Activated T-helper 17 cell treated with anti-CD3 and anti-CD28 coated beads, Interleukin-2, amount 50 U/mL, for 72 hours (primary cell): ENCODE measurements at places on chromosomes 4 and X.

DNA sequence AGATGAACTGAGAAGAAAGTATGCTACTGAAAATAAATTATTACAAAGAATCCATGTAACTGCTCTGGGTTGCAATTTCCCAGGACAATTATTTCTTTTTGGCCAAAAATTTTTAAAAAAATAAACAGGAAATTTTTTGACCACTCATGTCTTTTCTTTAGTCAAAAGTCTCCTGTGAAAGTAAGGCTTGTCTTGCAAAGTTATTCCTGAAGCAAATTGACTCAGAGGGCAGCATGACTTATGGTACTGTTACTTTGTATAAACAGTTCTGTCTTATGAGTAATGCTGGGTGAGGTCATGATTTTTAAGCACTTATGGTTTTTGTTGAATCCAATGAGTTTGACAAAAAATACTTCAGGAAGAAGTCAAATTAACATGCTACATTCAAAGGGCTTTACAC, 292.8 kb upstream of the ARSJ start:
- ATAC-seq: peak; percentile 75

GRCh38 chrX:5857232-5857631, 371.4 kb downstream of the NLGN4X start:
- ATAC-seq: no peak

DNA sequence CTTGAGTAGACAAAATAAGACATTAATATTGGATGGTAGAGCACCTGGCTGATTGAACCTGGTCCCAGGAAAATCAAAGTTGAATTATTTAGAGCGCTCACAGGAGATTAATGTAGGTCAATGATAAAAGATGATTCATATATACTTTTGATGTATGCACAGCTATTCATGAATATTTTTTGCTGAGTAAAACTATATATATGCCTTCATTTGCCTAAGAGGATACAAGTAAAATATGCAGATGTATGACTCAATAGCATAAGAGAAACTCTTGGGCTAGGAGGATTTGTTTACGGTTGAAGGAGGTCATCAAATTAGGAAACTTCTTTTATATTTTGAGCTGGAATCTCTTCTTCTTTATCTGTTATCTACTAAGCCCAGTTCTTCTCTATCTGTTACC, 202.7 kb upstream of the HS3ST1 start:
- ATAC-seq: no peak

DNA sequence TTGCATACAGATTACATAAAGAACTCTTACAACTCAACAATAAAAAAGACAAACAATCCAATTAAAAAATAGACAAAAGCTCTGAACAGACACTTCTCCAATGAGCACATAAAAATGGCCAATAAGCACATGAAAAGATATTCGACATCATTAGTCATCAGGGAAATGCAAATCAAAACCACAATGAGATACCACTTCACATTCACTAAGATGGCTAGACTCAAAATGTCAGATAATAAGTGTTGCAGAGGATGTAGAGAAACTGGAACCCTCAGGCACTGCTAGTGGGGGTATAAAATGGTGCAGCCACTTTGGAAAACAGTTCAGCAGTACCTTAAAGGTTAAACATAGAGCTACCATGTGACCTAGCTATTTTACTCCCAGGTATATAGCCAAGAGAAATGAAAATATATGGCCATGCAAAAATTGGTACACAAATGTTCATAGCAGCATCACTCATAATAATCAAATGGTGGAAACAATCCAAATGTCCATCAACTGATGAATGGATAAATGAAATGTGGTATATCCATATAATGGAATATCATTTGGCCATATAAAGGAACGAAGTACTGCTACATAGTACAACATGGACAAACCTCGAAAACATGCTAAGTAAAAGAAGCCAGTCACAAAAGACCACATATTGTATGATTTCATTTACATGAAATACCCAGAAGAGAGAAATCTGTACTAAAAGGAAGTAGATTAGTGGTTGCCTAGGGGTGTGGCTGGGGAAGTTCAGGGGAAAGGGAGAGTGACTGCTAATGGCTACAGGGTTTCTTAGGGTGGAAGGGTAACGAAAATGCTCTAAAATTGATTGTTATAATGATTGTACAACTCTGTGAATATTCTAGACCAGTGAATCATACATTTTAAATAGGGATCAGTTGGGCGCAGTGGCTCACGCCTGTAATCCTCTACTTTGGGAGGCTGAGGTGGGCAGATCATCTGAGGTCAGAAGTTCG, 29.4 kb downstream of the SASH3 start:
- ATAC-seq: peak; percentile 65

DNA sequence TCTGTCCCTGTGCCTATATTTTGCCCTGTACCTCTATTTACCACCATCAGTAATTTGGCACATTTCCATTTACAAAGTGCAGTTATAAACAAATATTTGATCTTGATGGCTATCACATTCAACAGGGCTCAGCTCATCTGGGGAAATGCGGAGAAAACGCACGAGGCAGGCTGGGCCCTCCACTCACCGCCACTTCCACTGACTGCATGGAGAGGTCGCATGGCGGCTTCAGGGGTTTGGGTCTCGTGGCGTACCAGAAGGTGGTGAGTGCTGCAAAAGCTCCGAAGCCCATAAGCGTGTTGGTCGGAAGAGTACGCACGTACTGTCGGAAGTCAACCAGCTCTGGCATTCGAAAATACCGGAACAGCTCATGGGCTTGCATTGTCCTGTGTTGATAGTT, 22.6 kb downstream of the ACSL1 start:
- ATAC-seq: no peak

DNA sequence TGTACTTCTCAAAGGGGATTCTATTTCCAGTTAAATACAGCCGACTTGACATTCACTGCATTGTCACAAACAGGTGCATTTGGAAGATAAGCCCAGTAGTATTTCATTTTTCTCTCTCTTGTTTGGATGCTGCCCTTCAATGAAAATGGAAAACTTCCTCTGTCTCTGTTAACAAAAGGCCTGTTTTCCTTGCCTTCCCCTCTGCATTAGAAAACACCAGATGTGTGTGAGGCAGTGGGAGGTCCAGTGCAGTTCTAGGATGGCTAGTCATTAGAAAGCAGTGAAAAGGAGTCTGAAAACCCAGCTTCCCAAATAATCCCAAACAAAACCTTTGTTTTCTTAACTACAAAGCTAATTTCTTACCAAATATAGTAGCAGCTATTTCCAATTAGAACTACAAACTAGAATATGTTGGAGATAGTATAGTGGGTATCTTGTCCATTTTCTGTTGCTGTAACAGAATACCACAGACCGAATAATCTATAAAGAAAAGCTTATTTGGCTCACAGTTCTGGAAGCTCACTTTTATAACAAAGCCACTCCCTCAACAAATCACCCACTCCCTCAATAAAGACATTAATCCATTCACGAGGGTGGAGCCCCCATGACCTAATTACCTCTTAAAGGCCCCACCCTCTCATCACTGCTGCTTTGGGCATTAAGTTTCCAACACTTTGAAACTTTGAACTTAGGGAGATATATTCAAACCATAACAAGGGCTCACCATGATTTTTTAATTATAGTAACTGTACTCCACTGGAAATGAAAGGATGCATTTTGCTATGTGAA, 452.1 kb upstream of the RPS6KA3 start:
- no peak for ATAC-seq

DNA sequence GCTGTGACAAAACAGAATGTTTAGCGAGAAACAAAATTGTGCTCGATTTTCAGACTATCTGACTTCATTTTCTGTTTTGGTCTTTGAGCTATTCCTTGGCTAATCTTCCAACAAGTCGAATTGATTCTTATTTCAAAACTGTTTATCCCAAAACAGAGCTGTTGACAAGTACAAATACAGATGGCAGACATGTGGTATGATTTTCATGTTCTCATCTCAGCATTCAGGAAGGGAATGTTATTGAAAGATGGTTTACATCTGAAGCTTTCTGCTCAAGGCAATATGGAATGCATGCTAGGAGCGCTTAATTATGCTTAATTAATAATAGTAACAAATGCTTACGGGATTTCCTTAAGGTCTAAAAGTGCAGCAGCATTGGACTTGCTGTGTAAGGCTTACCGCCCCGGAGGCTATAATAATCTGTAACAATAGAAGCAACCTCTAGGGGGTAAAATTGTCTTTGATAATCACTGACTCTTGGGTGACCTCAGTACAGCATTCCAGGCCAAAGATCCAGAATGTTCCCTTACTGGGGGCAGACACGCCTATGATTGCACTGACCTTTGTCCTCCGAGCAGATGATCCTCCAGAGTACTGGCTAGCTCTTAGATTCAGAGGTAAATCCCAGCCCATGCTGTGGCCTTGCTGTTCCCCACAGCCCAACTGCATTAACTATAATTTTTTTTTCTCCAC, 16.4 kb downstream of the LSM6 start:
- ATAC-seq: no peak

DNA sequence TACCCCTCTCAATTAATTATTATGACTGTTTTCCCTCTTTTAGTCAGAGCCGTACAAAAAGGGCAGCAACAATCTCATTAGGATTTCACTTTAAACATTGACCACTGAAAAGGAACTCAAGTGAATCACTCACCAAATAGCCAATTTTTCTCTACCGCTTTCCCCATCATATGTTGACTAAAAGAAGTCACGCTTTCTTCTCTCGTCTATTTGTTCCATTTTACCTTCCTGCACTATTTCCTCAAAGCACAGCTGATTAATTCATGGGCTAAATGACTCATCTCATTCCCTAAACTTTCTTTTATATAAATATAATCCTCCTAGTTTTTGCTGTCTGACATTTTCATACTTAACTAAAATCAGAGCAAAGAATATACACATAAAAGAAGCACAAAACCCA, 8.2 kb downstream of the MID1 start:
- no peak for ATAC-seq

GRCh38 chrX:21658152-21658737, at the start of gene KLHL34:
KLHL34 (minus strand) TSS chrX:21658330; CDS start chrX:21657788, 542 bp downstream.
- ATAC-seq: peak; percentile 76

GRCh38 chr4:84051089-84051488, 448.0 kb downstream of the NKX6-1 start:
- ATAC-seq: no peak

GRCh38 chr4:37988670-37989069, 28.5 kb downstream of the PTTG2 start:
- no peak for ATAC-seq

GRCh38 chr4:56976837-56977320, 527 bp downstream of the NOA1 start:
- peak; percentile 31 for ATAC-seq

DNA sequence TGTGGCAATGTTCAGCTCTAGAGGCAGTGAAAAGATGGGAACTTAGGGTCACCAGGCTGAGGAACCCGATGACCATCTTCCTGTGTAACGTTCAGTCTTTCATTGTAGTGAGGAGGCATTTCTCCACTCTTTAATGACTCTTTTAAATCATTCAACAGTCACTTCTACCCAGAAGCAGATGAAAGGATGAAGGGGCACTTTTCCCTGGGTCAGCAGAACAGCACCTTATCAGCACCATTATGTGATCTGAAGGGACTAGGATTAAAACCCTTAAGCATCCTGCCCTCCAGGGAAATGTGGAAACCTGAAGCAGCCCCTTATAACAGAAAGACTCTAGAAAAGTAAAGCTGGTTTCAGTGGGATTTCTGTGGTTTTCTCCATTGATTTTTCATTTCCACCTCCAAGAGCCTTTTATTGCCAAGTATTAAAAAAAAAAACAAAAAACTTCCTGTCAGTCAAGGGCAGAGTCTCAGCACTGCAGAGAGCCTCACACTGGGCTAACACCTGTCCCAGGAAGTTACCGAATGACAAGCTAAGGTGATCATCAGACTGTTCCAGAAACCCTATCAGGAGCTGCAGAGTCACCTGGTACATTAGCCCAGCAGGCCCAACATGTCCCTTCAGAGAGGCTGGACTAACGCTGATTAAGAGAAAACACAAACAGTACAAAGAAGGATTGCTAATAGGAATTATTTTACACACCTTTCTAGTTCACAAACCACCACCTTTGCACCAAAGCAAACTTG, 185.9 kb downstream of the SHROOM3 start:
- ATAC-seq: no peak

DNA sequence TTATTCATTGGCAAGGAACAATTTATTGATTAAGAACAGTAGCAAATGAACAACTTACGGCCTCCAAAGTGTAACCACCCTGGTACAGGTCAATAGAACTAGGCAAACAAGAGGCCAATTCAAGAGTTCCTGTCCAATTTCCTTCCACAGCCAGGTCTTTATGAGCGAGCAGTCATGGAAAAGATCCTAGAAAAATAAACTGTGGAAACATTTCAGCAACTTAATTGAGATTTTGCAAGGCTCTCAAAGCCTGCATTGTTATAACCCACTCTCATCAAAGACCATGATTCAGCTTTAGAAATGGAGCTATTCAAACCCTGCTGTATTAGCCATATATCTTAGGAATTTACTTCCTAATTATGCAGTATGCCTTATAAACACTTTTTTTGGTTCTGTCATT, 43.6 kb downstream of the UNC5C start:
- no peak for ATAC-seq

- ATAC-seq: no peak
Measured at GRCh38 chrX:15404401-15405096, 20.3 kb upstream of the VEGFD start.

- no peak for ATAC-seq
Measured at GRCh38 chr4:114043116-114043515, 63.7 kb upstream of the ARSJ start.

GRCh38 chr4:114250439-114250891, 271.0 kb upstream of the ARSJ start:
- no peak for ATAC-seq

DNA sequence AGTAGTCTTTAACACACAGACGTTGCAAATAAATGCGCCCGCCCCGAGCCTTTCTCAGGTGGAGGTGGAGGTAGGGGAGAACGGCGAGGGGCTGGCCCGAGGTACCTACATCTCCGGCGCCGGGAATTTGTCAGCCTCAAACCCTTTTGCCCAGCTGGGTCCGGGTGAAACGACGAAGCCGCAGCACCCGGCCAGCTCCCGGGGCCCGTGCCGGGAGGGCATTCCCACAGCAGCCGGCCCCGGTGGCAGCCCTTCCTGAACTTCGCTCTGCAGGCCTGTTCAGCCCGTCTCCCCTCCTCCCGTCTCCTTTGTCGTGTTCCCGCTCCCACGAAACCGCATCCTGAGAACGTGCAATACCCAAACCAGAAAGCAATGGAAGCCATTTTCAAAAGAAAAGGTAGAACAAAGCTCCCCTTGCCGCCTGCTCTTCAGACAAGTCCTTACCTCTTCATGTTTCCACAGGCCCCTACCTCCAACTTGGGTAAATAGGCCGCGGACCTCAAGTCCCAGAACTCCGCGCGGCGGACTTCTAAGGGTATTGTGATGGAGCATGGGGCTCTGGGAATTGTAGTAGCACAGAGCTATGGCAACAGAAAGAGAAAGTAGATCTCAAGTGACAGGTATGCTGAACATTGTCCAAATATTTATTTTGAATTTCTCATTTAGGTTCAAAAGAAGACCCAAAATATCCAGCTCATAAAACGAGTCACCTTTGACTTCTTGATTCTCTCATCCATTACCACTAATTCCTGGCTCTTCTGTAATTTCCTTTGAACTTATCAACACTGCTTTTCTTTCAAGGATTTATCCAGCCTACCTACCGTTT, at the start of gene RBM41:
Gene RBM41, minus strand, starts transcription at position 501 of the 826 bp plus-strand sequence. Its CDS starts 49 bp downstream, at position 452.
- peak; percentile 99 for ATAC-seq

- ATAC-seq: no peak
Measured at GRCh38 chrX:65602221-65602560, 65.3 kb upstream of the MSN start.
